Endothelial cell of umbilical vein (primary cell): ENCODE measurements at places on chromosomes 4 and X. TPM values are rescaled to one million over a fixed set of nuclear protein-coding genes. Genes with fewer than 3 reads are reported as not detected.

Gene DDX53
- not detected in 2 replicates for total RNA-seq

Gene LEF1
- 0.46 TPM in 1 of 2 replicates, not detected in the other for total RNA-seq

Gene PLAC8
- 5.7 and 12.1 TPM in 2 replicates for total RNA-seq

Gene POU4F2
- not detected in 2 replicates for total RNA-seq

- peak; percentile 57 for DNase-seq
Observed at GRCh38 chr4:109432696-109433095, 919 bp upstream of the SEC24B start.

GRCh38 chrX:10156199-10157031, at the start of gene CLCN4:
Gene CLCN4, plus strand, starts transcription at chrX:10156975. Its CDS starts 28,058 bp downstream, at chrX:10185033.
- DNase-seq, result peak; percentile 46

DNA sequence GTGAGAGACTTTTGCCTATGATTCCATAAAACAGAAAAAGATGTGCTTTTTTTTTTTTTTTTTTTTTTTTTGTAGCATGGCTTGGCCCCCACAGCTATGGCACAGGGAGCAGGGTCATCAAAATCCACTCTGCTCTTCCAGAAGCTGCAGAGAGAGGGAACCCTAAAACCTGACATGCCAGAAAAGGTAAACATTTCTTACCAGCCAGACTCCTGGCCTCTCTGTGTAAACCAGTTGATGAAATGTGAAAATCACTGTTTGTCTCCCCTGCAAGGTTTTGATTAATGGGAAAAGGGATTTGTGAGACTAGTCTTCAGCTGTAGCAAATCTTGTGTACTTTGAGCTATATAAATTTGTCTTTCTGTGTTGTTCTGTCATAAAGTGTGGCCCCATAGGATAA, 105.9 kb downstream of the ARSJ start:
- no peak for DNase-seq

- DNase-seq, result peak; percentile 61
Observed at GRCh38 chrX:154411981-154412340, 622 bp downstream of the TAFAZZIN start.

DNA sequence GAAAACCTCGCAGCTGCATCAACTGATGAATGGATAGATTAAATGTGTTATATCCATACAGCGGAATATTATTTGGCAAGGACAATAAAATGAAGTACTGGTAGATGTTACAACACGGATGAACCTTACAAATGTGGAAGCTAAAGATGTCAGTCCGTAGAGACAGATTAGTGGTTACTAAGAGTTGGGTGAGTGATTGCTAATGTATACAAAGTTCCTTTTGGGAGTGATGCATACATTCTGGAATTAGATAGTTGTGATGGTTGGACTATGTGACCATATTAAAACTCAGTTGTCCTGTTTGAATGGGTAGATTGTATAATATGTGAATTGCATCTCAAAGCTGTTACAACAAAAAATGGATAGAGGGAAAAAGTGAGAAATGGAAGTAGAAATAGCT, 2.8 kb downstream of the FIP1L1 start:
- no peak for DNase-seq

GRCh38 chrX:54413753-54414152, 26.5 kb upstream of the TSR2 start:
- no peak for DNase-seq

- DNase-seq, result no peak
Observed at GRCh38 chr4:56745042-56745441, 63.9 kb upstream of the HOPX start.
